ENCODE measurements at places on chromosomes 5 and 9. TPM values are rescaled to one million over a fixed set of nuclear protein-coding genes. Genes with fewer than 3 reads are reported as not detected.

The LTC4S gene
- total RNA-seq: 9.7 TPM

The SEMA4D gene
- 58.3 TPM for total RNA-seq

GRCh38 chr5:15682566-15682965 is 182.6 kb downstream of the FBXL7 start:
- no peak for DNase-seq

The SV2C gene
- not detected for total RNA-seq

The PTGDS gene
- total RNA-seq: 1.7 TPM

GRCh38 chr5:136174021-136174659 is 18.8 kb downstream of the SMIM32 start:
- no peak for DNase-seq

DNA sequence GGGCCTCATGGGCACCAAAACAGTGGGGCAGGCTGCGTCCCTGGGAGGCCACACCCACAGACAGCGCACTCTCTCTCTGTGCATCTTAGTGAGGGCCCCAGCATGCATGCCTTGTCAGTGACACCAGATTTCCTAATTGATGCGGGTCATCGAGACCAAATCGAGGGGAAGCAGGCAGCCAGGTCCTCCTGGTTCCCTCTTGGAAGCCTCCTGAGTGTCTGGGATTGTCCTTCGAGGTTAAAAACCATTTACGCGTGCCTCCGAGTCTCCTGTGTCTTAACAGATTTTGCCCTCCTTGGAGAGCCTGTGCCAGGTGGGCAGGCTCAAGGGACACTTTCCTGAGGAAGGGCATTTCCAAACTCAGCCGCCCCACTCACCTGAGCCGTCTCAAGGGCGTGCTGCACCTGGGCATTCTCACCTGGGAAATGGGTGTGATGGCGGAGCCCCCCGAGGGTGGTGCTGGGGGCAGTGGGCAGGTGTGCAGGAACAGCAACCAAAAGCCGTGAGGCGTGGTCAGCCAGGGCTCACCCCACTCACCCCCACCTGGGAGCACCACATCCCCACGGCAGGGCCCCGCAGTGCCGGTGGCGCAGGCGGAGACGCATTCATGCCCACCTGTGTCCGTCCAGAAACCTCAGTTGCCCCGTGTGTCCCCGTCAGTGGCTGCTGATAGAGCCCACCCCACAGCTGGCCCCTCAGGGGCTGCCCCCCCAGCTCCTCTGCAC is 2.7 kb downstream of the SLC6A19 start:
- no peak for DNase-seq

The SPATA6L gene
- total RNA-seq: 7.1 TPM

GRCh38 chr5:54944364-54944763 is 41.0 kb downstream of the ESM1 start:
- DNase-seq: no peak

DNA sequence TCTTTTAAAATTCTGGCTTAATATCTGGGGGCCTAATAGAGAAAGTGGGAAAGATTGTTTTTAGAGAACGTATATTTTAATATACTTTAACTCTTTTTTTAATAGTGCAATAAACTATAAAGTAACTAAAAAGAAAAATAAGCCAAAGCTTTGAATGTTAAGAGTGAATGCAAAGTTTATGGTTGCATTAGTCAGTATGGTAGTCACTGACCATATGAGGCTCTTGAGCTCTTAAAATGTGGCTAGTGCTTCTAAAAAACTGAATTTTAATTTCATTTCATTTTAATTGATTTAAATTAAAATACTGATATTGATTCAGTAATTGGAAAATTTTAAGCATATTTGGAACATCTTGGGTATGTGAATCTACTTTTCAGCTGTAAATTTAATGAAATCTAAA is 310.7 kb downstream of the PJA2 start:
- no peak for DNase-seq

DNA sequence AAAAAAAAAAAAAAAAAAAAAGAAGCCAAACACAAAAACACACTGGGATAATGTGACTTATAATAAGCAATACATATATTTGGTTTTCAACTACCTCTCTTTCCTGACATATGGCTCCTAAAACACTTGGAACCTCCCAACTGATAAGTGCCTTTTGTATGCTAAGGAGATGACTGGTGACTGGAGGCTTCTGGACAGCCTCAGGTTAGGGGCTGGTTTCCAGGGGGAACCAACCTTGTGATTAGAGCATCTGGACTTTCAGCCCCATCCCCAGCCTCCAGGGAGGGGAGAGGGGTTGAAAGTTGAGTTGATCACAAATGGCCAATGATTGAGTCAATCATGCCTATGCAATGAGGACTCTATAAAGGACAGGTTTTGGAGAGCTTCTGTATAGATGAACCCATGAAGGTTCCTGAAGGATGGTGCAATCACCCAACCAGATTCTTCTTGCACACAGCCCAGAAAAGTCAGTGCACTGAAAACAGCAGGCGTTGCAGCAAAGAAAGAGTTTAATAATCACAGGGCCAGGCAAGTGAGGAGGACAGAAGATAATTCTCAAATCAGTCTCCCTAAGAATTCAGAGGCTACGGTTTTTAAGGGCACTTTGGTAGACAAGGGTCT is 276.7 kb downstream of the AUH start:
- no peak for DNase-seq
